ENCODE measurements at places on chromosomes 6 and 20. TPM values are rescaled to one million over a fixed set of nuclear protein-coding genes. Genes with fewer than 3 reads are reported as not detected.

- no peak for DNase-seq
Measured at GRCh38 chr6:166228425-166228824, 60.8 kb upstream of the TBXT start.

Gene KCNK15
- not detected for total RNA-seq

GRCh38 chr6:111450636-111451035 is 32.4 kb downstream of the REV3L start:
- DNase-seq, result no peak

GRCh38 chr6:26170181-26170580 is 83.0 kb downstream of the HFE start:
- DNase-seq, result no peak

DNA sequence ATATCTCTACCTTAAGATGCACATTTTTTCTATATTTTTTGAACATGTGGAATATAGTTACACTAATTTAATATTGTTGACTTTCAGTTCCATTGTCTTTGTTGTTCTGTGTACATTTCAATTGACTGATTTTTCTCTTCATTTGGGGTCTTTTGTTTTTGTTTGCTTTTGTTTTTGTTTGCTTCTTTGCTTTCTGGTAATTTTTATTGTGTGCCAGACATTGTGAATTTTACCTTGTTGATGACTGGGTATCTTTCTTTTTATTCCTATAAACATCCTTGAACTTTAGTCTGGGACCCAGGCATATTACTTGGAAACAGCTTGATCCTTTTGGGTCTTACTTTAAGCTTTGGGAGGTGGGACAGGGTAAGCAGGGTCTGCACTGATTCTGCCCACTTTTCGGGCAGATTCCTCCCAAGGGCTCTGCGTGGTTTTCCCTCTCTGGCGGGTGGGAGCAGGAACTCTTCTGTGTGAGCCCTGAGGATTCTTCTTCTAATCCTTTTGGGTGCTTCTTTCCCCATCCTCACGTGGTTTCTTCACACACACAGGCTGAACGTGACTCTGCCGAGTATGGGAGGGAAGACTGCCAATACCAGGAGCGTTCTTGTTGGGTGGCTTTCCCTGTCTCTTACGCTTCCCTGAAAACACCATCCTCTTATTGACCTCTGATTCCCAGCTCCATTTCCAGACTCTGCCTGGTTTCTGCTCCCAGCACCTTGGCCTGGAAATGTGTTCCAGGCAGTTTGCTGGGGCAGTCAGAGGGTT is 200.5 kb downstream of the ARID1B start:
- no peak for DNase-seq

Gene STMND1
- total RNA-seq, result 0.14 TPM

DNA sequence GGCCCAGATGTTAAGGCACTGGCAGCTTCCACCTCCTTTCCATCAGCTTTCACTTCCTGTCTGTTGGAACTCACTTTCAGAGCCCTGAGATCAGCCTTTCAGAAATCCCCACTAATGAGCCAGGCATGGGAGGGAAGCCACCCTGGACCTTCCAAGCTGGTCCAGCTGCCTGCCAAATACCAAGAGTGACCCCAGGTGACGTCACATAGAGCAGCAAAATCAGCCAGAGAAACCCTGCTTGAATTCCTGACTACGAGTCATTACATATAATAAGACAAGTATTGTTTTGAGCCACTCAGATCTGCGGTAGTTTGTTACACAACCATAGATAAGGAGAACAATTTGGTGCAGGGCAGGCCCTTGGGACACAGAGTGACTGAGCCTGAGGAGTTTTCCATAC is 556.0 kb upstream of the JAG1 start:
- peak; percentile 64 for DNase-seq

GRCh38 chr6:144921206-144921975 is 636.3 kb downstream of the UTRN start:
- peak; percentile 53 for DNase-seq
